HL-60 (cell line): ENCODE measurements at places on chromosomes 13 and 19.
A peak's percentile ranks its signal among the peaks of the same experiment; 100 is the strongest.

DNA sequence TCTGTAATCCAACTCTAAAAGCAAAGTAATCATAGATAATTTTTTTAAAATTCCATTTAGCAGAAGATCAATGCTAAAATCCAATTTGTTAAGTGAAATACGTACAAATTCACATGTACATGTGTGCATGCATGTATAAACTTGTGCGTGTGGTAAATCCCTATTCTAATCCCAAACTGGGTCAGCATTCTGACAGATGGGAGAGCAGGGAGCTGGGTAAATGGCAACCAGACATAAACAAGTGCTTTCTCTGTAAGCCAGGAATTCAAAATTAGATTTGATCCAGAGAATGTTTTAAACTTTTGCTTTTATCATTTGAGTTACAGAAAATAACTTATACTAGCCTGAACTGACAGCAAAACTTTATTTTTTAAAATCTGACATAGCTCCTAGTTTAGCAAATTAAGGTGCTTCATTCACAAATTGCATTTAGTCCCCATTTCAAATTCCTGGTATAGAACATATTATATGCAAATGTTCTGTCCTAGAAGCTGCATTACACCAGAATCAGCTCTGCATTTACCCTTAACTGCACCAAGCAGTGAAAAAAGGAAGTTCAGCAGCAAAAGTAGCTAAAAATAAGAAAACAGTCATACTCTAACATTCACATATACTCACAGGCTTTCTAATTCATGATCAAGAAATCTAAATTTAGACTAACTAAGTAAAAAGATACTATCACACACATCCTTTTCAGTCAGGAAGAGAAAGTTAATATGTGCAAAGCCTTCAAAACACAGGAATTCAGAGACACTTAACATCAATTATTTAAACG lies 32.6 kb downstream of the UBL3 start:
- peak; percentile 3 for DNase-seq

DNA sequence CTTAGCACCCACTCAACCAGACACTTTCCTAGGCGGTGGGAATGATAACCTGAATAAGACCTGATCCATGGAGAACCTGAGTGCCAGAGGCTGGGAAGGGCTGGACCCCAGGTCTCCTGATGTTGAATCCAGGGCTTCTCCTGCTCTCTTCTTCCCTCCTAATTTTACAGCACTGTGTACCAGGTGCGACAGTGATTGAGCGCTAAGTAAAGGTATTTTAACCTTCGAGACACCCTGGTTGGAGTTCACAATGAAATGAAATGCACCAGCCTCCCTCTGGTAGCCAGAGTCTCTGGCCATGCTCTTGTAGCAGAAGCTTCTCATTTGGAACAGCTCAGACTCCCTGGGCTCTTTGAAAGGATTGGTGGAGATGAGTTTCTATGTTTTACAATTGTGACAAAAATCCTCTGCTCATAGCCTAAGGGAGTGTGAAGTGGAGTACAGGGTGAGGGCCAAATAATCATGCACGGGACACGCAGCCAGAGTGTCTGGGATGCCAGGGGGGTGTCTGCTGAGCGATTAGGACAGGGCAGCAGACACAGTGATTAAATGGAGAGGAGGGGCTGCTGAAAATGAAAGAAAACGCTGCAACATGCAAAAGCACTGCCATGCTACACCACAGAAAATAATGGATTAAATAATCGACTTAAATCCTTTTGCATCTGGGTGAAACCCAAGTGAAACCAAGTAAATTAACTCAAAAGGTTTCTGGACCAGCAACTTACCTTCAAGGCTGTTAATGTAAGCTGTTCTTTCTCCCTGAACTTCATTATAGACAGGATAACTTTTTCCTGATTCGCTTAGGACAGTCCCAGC lies 83.8 kb downstream of the FAM216B start:
- DNase-seq, result no peak

GRCh38 chr19:4510435-4511255 lies 7.6 kb downstream of the PLIN4 start:
- DNase-seq, result no peak

DNA sequence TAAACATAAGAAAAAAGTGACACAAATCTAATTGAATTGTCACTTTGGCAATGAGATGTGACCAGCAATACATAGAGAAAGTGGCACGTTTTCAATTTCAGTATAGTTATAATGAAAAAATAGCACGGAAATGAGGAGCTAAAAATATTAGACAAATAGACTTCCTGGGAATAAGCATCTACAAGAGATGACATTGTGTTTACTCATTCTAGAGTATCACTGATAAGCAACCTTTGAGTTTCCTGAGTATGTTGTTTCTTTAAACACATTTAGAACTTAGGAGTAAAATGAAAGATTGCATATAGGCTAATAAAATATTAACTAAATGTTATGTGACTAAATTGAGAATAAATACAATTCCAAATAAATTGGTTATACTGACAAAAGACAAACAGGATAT lies 207.1 kb upstream of the SLITRK6 start:
- DNase-seq, result no peak

GRCh38 chr19:46715975-46716671 lies 791 bp downstream of the PRKD2 start:
- DNase-seq, result no peak

- no peak for DNase-seq
Measured at GRCh38 chr13:113182046-113182445, 23.6 kb downstream of the PROZ start.

DNA sequence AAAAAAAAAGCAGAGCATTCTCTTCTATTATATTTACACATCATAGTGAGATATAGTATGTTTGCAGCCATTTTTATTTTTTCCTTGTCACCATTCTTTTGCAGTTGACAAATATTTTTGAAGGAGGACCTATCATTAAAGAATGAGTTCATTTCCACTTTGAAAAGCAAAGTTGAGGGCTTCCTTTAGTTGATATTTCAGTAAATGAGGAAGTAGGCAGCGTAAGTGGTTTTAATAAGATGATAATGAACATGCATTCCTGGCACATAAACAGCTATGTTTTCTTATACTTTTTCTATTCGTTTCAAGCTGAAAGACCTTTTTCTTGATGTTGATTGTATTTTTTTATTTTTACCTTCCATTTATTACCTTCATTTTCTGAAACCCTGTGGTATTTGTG lies 66.2 kb downstream of the ZMYM2 start:
- DNase-seq, result no peak

DNA sequence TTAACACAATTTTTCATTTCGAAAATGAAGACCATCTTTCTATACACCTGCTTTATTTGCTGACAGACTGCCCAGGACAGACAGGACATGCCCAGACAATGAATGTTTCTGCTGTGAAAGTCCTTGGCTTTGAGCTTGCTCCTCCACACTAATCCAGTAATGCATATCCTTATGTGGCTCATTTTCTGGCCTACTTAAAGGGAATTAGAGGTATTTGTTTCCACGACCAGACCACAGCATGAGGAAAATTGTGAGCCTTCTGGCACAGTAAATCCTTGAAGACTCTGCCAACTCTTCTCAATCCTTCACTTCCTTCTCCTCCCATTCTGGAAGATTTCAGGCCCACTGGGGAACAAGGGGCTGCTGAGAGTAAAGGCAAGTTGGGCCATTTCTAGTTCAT lies 25.7 kb downstream of the CCDC70 start:
- DNase-seq, result no peak

GRCh38 chr13:83827338-83827737 lies 54.9 kb downstream of the SLITRK1 start:
- no peak for DNase-seq

DNA sequence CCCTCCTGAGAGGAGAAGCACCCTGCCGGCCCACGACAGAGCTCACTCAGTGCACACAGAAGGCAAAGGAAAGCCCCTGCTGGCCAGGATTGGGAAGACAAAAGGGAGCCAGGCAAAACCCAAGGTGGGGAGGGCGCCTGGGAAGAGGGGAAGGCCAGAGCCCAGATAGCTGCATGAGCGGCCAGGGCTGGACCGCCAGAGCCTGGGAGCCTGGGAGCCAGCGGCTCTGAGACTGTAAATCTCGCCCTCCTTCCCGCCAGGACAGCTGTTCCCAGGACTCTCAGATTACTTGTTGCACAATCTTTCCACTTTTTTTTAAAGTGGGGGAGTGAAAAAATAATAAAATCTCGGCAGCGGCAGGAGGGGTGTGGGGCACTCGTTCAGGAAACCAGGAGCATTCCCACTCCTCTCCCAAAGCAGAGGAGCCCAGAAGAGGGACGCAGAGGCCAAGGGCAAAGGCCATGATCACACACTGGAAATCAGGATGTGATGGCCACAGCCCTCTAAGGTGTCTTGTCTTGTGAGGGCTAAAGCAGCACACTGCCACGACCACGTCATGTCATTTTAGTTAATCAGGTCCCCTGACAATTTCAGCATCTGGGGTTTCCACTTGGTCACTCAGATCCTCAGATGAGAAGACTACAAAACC lies 19.6 kb upstream of the EPHX3 start:
- DNase-seq, result no peak

- no peak for DNase-seq
Measured at GRCh38 chr13:111937777-111938311, 129.1 kb upstream of the SOX1 start.

DNA sequence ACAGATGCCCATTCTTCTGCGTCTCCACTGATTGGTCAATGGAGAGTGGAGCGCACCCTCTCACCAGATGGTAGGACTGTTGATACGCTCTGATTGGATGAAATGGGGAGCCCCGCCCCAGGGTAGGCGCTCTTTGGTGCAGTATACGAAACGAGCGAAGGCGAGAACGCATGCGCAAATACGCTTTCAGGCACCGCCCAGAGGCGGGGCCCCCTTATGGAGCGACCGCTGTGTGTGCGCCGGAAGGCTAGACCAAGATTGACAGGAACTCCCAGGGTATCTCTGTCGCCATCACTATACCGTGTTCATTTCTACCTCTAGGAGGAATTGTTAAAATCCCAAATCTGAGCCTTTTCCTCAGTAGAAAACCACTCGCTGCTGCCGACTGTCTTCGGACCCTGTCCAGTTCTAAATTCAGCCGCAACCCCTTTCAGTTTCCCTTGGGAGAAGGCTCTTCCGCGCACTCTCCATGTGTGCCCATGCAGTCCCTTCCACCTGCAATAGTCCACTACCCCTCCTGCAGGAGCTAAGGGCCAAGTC lies 720 bp upstream of the HNRNPL start:
- DNase-seq, result peak; percentile 100

DNA sequence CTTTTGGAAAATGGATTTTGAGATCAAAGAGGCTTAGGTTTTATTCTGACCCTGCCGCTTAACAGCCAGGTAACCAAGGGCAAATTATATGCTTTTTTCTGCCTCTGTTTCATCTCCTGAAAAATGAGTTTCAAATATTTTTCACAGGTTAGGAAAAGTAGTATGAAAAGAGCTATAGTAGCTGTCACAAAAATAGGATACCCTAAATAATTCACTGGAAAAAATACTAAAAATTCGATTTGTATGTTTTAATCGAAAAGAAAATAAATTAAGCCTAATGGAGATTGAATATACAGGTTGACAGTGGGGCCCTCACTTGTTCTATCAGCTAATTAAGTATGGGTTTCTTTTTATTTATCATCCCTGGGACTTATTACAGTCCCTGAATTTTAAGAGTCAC lies 58.3 kb downstream of the RNF6 start:
- DNase-seq, result no peak

DNA sequence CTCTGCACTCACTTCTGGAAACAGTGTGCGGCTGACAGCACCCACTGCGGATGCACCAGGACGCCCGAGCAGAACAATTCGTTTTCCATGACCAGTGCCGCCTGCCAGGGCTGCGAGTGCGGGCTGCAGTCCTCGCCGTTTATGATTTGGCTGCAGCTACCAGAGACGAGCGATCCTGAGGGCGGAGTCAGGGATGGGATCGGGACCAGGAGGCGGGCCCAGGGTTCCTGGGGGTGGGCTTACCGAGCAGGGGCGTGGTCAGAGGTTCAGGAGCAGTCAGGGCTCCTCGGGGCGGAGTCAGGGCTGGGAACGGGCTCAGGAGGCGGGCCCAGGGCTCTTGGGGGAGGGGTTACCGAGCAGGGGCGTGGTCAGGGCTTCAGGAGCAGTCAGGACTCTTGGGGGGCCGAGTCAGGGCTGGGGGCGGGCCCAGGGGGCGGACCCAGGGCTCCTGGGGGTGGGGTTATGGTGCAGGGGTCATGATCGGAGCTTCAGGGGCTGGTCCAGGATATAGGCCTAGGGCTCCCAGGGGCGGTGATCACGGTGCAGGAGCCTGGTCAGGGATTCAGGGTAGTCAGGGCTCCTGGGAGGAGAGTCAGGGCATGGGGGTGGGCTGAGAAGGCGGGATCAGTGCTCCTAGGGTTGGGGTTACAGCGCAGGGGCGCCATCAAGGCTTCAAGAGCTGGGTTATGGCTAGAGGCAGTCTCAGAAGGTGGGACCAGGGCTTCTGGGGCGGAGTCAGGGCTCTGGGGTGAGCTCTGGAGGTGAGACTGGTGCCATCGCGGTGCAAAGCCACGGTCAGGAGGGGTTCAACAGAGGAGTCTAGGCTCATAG lies 1.7 kb downstream of the KLK4 start:
- DNase-seq, result no peak

DNA sequence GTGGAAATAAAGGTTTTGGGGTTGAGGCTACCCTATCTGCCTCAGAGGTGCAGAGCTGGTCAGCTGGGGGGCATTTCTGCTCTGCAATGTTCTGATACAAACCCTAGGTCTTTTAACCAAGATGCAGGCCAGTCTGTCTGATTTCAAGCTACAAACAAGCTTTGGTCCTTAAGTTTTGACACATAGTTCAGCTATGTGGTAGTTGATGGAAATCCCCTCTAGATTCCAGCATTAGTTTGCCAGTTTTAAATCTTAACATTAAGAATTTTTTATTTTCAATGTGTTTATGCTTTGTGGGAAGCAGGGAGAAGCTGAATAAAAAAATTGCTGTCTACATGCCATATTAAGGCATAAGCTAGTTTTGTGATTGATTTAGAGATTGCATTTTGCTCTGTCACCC lies 225.7 kb downstream of the LMO7 start:
- DNase-seq, result no peak

- no peak for DNase-seq
Measured at GRCh38 chr13:37412241-37412921, 186.2 kb downstream of the POSTN start.

GRCh38 chr19:58553799-58554493 lies 959 bp downstream of the CHMP2A start:
- no peak for DNase-seq

DNA sequence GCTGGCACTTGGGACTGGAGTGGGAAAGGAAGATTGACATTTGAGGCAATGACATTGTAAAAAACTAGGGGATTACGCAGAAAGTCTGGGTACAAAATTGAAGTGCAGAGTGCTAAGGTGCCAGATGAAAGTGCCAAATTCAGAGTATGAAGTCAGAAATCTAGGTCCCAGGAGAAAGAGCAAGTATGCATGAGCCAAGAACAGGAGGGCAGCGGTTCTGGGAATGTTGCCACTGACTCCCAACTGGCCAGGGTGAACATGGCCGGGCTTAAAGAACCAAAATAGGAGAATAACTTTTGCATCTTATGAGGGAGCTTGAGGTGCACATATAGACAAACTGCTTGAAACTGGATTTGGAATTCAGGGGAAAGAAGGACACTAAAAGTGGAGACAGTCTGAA lies 495.8 kb upstream of the KLF12 start:
- no peak for DNase-seq

DNA sequence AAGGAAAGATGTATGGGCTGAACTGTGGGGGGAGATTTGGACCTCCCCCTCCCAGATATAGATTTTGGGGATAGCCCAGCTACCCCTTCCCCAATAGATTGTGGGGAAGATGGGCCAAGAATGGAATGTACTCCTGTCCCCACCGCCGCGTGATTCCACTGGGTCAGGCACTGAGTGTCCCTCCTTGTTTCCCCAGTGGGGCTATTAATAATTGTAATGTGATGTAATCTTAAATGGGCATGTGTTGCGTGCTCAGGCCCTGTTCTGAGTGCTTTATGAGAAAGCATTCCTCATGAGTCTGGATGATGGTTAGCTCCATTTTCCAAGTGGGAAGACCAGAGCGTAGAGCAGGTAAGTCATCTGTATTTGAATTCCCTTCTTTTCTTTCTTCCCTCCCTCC lies 1.4 kb downstream of the PSMD8 start:
- no peak for DNase-seq
